ENCODE measurements at places on chromosomes 2 and 18. TPM values are rescaled to one million over a fixed set of nuclear protein-coding genes. Genes with fewer than 3 reads are reported as not detected.

KCNS3 gene
- 0.76 TPM for total RNA-seq

FOXD4L1 gene
- not detected for total RNA-seq

FAM124B gene
- total RNA-seq: 13.3 TPM

CNRIP1 gene
- 38.8 TPM for total RNA-seq

DNAJC27 gene
- total RNA-seq: 1.8 TPM

TEX44 gene
- not detected for total RNA-seq

OSBPL1A gene
- total RNA-seq: 19.9 TPM

MOB4 gene
- 27.0 TPM for total RNA-seq

IL1F10 gene
- not detected for total RNA-seq

ASXL3 gene
- total RNA-seq: under 0.01 TPM

KCTD18 gene
- 11.2 TPM for total RNA-seq

C2orf78 gene
- total RNA-seq: not detected

CYP27A1 gene
- total RNA-seq: 12.7 TPM

MAP3K19 gene
- total RNA-seq: not detected

ZNF513 gene
- 6.8 TPM for total RNA-seq

EVX2 gene
- not detected for total RNA-seq

TNS1 gene
- 33.3 TPM for total RNA-seq

KIAA2012 gene
- total RNA-seq: not detected

NTSR2 gene
- not detected for total RNA-seq

ABCG5 gene
- total RNA-seq: not detected

SLC19A3 gene
- not detected for total RNA-seq

MYO3B gene
- total RNA-seq: under 0.01 TPM

TPO gene
- not detected for total RNA-seq

GRHL1 gene
- total RNA-seq: 0.09 TPM

MRPL19 gene
- total RNA-seq: 31.4 TPM

WDSUB1 gene
- 6.8 TPM for total RNA-seq

NOL4 gene
- not detected for total RNA-seq

ITGA6 gene
- 212 TPM for total RNA-seq

IL1R1 gene
- 49.8 TPM for total RNA-seq

KATNAL2 gene
- 0.86 TPM for total RNA-seq

PAIP2B gene
- 2.0 TPM for total RNA-seq

LIPG gene
- 0.26 TPM for total RNA-seq

PRKCE gene
- 18.0 TPM for total RNA-seq

SAG gene
- total RNA-seq: not detected

ARHGAP25 gene
- total RNA-seq: 15.0 TPM

GDF7 gene
- total RNA-seq: 2.7 TPM

RPS27A gene
- total RNA-seq: 910 TPM

NLRC4 gene
- not detected for total RNA-seq

RELCH gene
- 24.5 TPM for total RNA-seq

CDKL4 gene
- total RNA-seq: 1.5 TPM

TSPYL6 gene
- total RNA-seq: not detected

KIF3C gene
- 13.0 TPM for total RNA-seq

ACKR3 gene
- 6.4 TPM for total RNA-seq

MEP1B gene
- total RNA-seq: 0.09 TPM

SULT6B1 gene
- total RNA-seq: not detected

GALR1 gene
- total RNA-seq: not detected

GALNT3 gene
- 0.11 TPM for total RNA-seq

PLGLB2 gene
- 1.8 TPM for total RNA-seq

FAM110C gene
- 0.17 TPM for total RNA-seq

PHLPP1 gene
- 4.0 TPM for total RNA-seq

CKAP2L gene
- 0.76 TPM for total RNA-seq

TRAK2 gene
- total RNA-seq: 43.8 TPM

All from dermis lymphatic vessel endothelial cell (primary cell).